Activated CD4-positive, alpha-beta T cell treated with anti-CD3 and anti-CD28 coated beads, Interleukin-10, Interleukin-2, amounts not matched to agents 100 ng/mL and 50 ng/mL, durations not matched to agents 16 hours and 8 hours (primary cell): ENCODE measurements at places on chromosomes 5 and 9.

DNA sequence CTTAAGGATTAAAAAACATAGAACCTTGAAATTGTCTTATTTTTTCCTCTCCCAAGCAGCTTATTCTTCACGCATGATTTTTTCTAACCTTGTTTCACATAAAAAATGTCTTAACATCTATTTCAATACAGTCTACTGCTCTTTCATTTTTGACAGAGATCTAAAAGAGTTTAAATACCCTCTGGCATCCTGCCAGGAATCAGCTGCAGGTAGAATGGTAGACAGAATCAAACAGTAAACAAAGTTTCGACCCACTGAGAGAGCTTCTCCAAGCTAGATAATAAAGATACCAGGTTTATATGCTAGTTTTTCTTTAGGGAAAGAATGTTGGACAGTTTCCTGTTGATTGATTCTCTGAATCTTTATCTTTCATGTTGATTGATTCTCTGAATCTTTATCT is 555.8 kb upstream of the CDH9 start:
- no peak for DNase-seq

DNA sequence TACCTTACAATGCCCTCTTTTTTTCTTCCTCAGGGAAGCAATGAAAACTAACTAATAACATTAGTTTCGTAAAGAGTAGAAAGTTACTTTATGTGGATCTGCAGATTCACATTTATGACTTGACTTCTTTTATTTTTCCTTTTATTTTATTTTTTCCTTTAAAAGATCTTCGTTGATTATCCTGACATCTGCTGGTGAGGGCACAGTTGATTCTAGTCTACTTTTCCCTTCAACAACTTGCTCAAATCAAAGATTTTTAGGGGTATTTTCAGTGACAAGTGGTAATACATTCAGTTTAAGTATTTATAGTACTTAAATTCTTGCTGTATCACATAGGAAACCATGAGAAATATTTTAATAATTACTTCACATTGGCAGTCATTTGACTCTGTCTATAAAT is 4.9 kb downstream of the EDIL3 start:
- no peak for DNase-seq

- no peak for DNase-seq
Measured at GRCh38 chr5:74239261-74239660, 401.3 kb downstream of the ENC1 start.

DNA sequence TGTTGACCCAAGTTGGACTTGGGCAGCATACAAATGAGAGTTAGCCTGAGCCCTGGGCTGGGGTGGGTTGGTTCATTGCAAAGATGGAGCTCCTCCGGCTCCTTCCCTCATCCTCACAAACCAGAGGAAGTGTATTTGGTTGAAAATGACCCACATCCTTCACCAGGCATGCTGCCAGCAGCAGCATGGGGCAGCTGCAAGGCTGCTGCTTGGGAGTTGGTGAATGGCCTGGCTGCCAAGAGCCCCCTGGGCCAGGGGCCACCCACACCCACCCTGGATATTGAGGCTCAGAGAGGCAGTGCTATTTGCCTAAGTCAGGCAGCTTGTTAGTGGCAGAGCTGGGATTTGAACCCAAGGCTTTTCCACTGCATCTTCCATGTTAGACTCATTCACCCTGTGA is 29.5 kb downstream of the PPARGC1B start:
- DNase-seq, result no peak

GRCh38 chr5:144273232-144274027 is 102.8 kb downstream of the KCTD16 start:
- no peak for DNase-seq
